ENCODE measurements at places on chromosomes 4 and X. TPM values are rescaled to one million over a fixed set of nuclear protein-coding genes. Genes with fewer than 3 reads are reported as not detected.

DNA sequence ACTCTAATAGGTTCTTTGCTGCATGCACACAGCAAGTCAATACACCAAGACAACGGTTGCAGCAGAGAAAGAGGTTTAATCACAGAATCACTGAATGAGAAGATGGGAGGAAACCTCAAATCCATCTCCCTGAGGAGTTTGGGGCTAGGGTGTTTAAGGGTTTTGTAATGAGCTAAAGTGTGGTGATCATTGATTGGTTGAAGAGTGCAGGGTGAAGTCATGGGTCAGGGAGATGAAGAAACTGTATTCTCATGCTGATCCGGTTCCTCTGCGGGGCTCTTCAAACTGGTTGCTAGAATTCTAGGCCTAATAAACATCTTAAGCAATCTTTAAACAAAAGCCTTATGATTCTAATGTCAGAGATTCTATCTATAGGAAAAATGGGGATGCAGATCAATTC, 432.5 kb upstream of the FAM47C start:
- DNase-seq, result no peak

- DNase-seq, result no peak
These were observed 98.7 kb downstream of the TMEM131L start for GRCh38 chr4:153564630-153565525.

Gene FAM149A
- 0.21 TPM for polyA plus RNA-seq

DNA sequence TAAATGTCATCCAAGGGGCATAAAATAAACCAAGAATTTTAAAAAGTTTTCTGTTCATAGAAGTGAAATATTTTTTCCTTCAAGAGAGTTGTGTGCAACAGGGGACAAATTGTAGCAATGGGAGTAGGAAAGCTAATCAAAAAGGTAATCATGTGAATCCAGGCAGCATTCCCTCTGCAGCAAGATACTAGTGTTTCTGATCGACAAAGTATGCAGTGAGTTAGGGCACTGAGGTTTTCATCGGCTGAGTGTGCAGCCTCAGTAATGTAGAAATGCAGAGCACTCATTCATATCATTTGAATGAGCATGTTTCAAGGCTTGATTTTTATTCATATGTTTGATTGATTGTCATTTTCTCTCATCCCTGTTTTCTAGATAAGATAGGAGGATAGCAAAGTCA, 321.7 kb downstream of the PCDH7 start:
- DNase-seq, result no peak

GRCh38 chr4:147732518-147733235, 789 bp downstream of the ARHGAP10 start:
- peak; percentile 80 for DNase-seq

All from SK-N-SH (cell line).